Stimulated activated CD8-positive, alpha-beta memory T cell treated with anti-CD3 and anti-CD28 coated beads, Interleukin-7, amount 100 ng/mL, for 48 hours (primary cell): ENCODE measurements at places on chromosomes 16 and 17.

- DNase-seq: no peak
Observed at GRCh38 chr17:7228920-7229319, 5.4 kb downstream of the DVL2 start.

- DNase-seq: no peak
Observed at GRCh38 chr16:66751053-66751302, 431 bp downstream of the DYNC1LI2 start.

DNA sequence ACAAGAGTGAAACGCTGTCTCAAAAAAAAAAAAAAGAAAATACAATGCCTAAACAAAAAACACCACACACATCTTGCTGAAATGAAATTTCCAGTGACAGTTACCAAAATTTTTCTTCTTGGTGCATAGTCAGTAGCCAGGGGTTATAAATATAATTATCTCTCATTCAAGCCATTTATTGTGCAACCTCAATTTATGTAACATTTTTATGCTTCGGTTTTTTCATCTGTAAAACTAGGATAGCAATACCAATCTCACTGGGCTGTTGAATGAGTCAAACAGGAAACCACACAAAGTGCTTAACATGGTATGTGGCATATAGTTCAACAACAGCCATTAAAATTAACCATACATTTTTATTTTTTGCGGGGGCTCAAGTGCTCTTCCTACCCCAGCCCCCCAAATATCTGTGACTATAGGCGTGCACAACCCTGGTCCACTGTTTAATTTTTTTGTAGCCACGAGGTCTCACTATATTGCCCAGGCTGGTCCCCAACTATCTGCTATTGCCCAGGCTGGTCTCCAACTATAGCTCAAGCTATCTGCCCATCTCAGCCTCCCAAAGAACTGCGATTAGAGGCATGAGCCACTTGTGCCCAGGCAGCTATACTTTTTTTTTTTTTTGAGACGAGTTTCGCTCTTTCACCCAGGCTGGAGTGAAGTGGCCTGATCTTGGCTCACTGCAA, 2.6 kb downstream of the COG4 start:
- DNase-seq: no peak

DNA sequence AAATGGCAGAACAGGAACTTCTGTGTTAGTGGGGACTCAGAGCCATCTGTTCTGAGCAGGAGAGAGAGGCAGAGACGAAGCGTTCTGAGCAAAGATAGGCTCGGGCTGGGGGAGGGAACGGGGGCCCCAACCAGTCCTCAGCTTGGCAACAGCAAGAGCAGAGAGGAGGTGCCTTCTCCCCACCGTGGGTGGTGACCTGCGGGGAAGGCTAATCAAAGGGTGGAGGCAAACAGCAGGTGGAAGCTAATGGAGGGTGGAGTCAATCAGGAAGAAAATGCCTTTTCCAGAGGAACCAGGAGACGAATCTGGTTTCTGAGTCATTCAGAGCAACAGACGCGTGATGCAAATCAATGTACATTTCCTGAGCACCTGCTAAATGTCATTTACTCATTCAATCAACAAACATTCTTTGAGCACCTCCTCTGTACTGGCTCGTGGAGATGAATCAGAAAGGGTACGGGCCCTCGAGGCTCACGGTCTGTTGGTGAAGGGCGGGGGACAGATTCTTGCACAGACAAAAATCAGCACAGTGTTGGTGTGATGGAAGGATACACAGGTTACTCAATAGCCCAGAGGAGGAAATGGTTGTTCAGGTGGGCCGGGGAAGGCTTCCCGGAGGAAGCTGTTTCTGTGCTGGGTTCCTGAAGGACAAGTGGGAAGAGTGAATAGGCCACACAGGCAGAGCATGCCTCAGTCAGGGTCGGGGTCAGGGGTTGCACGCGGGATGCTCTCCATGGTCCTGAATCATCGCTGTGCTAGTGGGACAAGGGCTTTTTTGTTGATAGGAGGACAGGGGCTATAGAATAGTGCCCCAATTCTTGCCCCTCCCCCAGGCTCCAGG, 5.7 kb upstream of the SPNS2 start:
- no peak for DNase-seq

- DNase-seq: no peak
Observed at GRCh38 chr17:69342896-69343644, 16.1 kb upstream of the ABCA5 start.
